ENCODE measurements at places on chromosomes 2 and 18.

- DNase-seq: no peak
Measured at GRCh38 chr2:170165129-170165528, 12.8 kb upstream of the MYO3B start.

DNA sequence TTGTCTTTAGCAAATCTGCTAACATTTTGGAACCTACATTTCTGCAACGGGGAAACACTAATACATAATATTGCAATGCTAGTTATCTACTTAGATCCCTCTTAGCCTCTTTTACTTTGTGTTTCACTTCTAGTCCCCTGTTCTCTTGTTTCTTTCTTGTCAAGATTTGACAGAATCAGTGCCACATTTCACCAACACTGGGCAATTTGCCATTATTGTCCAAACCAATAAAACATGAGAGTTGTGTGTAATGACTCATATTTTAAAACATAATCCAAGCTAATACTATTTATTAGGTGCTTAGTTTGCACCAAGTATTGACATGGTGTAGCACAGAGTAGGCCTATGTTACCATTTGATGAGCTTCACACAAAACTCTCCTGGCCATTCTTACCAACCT is 33.7 kb upstream of the ACVR1C start:
- DNase-seq: no peak

- DNase-seq: no peak
Measured at GRCh38 chr2:182954789-182955188, 83.5 kb downstream of the NCKAP1 start.

DNA sequence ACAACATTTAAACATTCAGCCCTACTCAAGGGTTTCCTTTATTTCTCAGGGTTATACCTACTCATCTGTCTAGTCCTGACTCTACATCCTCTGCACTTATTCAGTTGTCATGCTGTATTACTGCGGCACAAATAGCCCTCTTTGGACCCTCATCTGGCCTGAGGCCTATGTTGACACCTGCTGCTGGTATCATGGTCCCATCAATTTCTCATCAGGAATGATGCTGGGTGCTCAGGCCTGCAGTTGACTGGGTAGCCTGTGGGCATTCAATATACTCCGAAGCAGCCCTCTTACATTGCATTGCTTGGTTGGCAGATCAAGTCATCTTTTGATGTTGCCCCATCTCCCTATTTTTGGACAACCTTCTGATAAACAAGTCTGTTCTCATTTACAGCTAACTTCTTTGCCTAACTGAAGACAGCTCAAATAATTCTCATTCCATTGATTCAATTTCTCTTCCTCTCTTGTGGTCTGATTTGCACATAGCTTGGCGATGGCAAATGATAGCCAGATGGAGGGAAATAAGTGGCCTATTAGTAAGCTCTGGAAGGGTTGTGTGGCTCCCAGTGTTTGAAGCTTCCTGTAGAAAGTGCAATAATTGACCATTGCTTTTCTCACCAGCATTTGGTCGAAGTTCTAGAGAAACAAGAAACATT is 19.1 kb upstream of the MC4R start:
- no peak for DNase-seq

DNA sequence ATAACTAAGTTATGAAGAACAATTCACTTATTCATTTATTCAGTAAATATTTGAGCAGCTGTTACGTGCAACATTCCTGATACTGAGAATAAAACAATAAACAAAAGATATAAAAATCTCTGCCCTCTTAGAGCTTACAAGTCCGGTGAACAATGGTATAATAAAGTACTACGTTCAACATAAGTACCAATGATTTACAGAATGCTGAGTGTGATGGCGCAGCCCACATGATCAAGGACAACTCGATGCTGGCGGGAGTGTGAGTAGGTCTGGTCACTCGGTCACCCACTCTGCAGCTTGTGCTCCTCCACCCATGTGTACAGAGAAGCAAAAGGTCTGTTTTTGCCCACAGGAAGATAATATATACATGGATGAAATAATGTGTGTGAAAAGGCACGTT is 254.3 kb downstream of the BCL11A start:
- DNase-seq: no peak

- DNase-seq: no peak
Measured at GRCh38 chr18:12843420-12844350, 40.4 kb downstream of the PTPN2 start.

GRCh38 chr18:54961016-54961423 is 1.8 kb upstream of the CCDC68 start:
- DNase-seq: peak; percentile 47

GRCh38 chr2:237737196-237737865 is 61.2 kb upstream of the RBM44 start:
- no peak for DNase-seq

- DNase-seq: no peak
Measured at GRCh38 chr2:65392609-65393008, 39.8 kb downstream of the SPRED2 start.

DNA sequence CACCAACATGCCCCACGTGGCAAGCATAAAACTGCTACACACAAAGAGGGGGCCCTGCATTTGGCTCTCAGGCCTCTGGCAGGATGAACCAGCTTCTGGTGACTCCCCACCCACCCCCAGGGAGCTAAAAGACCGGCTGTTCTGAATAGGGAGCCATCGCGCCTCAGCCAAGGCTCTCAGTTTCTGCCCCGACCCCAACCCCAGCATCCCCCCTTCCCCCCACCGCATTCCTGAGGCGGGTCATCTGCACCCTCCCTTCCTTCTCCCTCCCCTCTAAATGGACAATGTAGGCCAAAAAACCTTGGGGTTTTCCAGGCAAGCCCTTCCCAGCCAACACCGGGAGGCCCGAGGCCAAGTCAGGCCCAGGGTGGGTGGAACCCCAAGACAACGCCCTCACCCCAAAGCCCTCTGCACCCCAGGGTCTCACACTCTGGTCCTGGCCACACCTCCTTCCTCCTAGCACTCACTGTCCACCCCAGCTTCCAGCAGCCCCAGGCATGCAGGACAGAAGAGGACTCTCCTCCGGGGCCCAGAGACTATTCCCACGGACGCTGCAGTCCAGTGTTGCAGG is 5.7 kb downstream of the CYP26B1 start:
- no peak for DNase-seq

GRCh38 chr2:164952057-164952702 is 3.1 kb downstream of the SLC38A11 start:
- no peak for DNase-seq

DNA sequence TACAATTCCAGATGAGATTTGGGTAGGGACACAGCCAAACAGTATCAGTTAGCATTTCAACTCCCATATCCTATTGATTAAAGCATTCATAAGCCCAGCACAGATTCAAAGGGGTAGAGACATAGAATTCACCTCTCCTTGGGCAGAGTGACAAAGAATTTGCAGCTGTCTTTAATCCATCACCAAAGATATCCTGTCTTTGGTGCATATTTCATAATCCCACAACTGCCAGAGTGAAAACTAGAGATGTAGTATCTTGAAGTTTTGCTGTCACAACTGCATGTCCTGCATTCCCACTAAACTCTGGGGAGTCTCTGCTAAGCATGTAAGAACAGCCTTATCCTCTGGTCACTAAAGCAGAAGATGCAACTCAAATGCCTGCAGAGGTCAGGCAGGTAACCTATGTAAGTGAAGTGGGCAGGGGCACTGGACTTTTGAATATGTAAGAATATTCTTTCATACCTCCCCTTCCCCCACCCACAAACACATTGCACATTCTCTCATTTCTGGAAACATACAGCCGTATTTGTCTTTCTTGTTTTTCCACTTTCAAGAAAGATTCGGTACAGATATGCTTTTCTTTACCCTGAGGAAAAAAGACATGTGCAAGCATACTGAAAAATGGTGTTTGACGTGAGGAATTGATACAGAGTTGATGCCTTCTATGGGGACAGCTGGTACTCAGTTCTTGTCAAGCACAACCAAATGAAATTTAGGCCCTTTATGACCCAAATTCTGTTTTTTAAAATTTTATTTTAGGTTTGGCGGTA is 283.1 kb downstream of the SP3 start:
- no peak for DNase-seq

Measured in inflammatory macrophage (primary cell).